ENCODE measurements at places on chromosomes 11 and 22.

DNA sequence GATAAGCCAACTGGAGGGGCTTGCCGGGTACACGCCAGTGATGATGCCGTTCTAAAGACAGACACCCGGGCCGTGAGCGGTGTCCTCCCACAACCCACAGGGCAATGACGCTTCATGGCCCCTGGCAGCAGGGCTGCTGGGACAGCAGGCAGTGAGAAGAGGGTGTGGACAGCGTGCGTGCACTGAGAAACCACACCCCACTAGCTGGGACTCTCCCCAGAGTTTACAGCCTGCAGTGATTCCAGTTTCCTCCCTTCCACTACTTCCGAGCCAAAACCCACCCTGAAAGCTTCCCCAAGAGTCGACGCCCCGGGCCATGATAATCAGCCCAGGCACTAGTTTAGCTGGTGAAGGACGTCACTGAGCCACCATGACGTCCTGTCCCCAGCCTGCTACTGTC, 29.2 kb downstream of the CPT1A start:
- DNase-seq: no peak

DNA sequence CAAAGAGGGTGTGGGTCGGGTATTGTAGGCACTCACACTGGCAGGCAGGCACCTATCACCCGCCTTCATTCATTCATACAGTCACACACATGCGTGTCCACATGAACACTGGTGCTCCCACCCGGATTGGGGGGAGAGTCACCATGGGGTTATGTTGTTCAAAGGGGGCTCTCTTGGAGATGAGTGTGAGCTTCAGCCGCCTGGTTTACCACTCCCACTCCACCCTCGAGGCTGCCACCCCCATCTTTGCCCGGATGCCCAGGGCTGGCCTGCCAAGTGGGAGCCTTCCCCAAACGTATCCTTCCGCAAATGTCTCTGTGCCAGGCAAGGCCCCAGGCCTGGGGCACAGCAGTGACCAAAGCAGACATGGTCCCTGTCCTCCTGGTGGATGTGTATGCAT, 22.6 kb downstream of the MRGPRD start:
- DNase-seq: no peak

DNA sequence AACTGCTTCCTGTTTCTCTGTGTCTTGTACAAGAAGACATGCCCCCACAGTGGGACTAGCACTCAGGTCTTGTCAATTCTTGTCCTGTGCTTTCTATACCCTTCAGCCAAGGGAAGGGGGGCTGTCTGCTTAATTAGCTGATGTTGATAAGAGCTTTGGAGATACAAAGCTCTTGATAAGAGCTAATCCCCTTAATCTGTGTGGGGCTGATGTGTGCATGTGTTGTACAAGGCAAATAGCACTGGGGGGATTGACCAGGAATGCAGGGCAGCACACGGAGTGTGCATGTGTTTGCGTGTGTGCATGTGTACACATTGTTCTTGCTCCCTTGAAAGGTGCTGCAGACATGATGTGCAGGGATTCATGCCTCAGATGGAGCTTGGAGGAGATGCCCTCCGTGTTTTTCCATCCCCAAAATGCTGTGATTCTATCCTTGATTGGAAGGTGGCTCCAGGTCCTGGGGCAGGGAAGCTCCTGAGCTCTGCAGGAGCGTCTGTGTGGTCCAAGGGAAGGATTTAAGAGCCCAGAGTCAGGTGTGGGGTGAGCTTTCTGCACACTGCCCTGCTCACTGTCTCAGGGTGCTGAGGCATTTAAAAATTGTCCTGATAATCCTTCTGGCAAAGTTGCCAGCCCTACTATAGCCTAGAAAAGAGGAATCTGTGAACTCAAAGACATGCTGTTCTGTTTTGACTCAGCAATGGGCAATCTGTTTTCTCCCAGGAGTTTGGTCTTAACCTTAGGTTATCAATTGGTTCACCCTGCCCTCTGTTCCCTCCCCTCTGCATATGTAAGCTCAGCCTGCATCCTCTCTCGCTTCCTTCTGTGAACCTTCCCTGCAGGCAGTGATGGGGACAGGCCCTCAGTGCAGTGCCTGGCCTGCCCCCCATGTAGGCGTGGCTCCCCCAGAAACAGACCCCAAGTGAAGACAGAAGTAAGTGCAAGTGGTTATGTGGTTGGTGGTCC, 102.0 kb downstream of the GRIK4 start:
- no peak for DNase-seq

DNA sequence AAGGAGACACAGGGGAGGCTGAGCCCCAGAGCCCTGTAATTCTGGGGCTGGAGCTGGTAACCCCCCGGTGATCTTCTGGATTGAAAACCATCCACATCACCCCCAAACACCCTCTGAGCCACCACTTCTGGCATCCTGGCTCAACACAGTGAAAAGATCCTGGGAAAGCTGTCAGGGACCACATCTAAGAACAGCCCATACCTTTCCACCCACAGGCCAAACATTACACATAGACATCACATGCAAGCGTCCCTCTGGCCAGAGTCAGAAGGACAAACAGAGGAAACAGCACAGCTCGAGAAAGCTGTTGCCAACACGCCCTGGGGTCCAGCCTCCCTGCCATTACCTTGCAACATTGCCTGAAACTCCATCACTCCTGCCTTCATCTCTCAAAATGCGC, 469.5 kb downstream of the SOX6 start:
- no peak for DNase-seq

- no peak for DNase-seq
Measured at GRCh38 chr11:113885897-113886296, 10.5 kb upstream of the USP28 start.

GRCh38 chr22:31538815-31539214, 42.5 kb downstream of the SFI1 start:
- DNase-seq: no peak

DNA sequence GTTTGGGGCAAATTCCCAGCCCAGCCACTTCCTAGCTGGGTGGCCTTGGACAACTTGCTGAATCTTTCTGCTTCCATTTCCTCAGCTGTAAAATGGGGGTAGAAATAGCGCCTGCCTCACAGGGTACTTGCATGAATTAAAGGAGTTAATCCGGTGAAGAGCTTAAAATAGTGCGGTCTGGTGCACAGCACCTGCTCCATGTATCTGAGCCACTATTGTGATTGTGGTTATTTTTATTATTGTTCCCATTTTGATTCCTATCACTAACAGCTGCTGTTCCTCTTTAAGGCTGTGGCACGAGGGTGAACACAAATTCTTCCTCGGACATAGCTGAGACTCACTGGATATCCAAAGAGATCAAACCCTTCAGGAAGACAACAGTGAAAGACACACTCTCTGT, 46.9 kb upstream of the TP53I11 start:
- no peak for DNase-seq

- DNase-seq: no peak
Measured at GRCh38 chr11:19994672-19995071, 165.6 kb downstream of the DBX1 start.

- no peak for DNase-seq
Measured at GRCh38 chr22:42314709-42315391, 44.4 kb upstream of the TCF20 start.

DNA sequence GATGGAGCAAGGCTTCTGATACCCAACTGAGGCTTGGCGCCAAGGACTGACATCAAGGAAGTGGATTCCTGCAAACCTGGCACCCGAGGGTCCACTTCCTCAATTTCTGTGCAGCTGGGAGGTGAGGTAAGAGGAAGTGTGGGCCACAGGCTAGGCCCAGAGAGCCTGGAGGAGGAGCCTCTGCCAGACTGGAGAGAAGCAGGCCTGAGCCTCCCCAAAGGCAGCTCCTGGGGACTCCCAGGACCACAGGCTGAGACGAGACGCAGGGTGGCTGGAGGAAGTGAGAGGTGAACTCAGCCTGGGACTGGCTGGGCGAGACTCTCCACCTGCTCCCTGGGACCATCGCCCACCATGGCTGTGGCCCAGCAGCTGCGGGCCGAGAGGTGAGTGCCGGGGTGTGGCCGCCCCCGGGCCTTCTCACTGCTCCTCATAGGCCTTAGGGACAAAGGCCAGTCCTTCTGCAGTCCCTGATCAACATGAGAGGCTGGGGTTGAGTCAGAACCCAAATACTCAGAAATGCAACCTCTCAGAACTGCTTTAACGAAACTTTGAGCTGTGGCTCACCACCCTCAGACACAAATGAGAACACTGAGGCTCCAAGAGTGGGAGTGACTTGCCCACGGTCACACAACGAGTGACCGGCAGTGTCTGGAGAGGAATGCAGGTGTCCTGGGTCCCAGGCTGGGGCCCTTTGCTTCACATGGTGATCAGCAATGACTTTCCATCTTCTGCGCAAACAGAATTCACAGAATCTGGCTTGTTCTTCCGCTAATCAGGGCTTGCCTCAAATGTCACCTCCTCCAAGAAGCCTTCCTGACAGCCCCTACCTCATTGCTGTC, at the start of gene NCF4:
Gene NCF4, plus strand, starts transcription at position 186 of the 839 bp plus-strand sequence. Its CDS starts 166 bp downstream, at position 352.
- peak; percentile 76 for DNase-seq

- DNase-seq: no peak
Measured at GRCh38 chr11:10432971-10433370, 22.1 kb upstream of the AMPD3 start.

DNA sequence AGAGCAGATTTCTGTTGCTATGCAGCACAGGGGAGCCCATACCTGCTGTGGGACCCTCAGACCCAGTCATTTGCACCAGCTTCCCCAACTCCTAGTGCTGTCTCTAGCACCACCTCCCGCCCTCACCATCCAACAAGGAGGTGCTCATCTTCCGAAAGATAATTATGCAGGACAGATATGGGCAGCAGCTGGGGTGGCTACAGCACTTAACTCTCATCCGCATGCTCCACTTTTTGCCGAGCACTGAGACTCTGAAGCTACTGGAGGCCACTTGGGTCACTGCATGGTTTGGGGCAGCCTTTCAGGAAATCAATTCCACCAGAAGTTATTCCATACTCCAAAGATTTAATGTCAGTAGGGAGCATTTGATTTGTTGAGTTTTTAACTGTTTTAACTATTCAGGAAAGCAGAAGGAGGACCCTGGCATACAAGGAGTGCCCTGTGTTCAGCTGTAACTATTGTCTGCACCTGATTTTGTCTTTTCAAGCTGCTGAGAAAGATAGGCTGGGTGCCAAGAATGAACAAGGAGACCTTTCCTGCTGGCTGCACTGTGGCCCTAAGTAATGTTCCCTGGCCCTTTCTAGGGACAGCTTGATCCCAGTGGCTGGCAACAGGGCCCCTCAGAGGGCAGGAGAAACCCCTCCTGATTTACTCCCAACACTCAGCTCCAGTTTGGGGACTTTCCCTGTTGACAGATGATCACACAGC, 67.3 kb upstream of the CSNK2A3 start:
- no peak for DNase-seq

All from activated effector memory CD4-positive, alpha-beta T cell treated with anti-CD3 and anti-CD28 coated beads, Interleukin-2, amount 50 U/mL, for 16 hours (primary cell).